ENCODE measurements at places on chromosomes 7 and 10. TPM values are rescaled to one million over a fixed set of nuclear protein-coding genes. Genes with fewer than 3 reads are reported as not detected.

Gene CLCN1
- not detected for total RNA-seq

Gene OGA
- total RNA-seq = 95.5 TPM

Gene PNLIPRP2
- not detected for total RNA-seq

Gene STK31
- total RNA-seq = 0.50 TPM

Gene WNT16
- total RNA-seq = 0.10 TPM

Gene LRRD1
- not detected for total RNA-seq

Gene DDX50
- total RNA-seq = 44.6 TPM

Gene TDRD1
- total RNA-seq = 1.4 TPM

Gene SPDYE1
- not detected for total RNA-seq

Gene TCF7L2
- total RNA-seq = 34.7 TPM

Gene OPN4
- not detected for total RNA-seq

Gene HGF
- total RNA-seq = 4.6 TPM

Gene TMEM213
- total RNA-seq = not detected

Gene GPR15LG
- not detected for total RNA-seq

Gene GPR146
- 7.5 TPM for total RNA-seq

Gene C10orf105
- 0.11 TPM for total RNA-seq

Gene MBL2
- total RNA-seq = not detected

Gene NEUROG3
- not detected for total RNA-seq

Gene CALML5
- total RNA-seq = not detected

Gene VAX1
- not detected for total RNA-seq

Gene TAS2R41
- not detected for total RNA-seq

Gene MMD2
- not detected for total RNA-seq

Gene MYOF
- total RNA-seq = 78.4 TPM

Gene UCMA
- not detected for total RNA-seq

Gene OPALIN
- not detected for total RNA-seq

Gene GARIN1A
- 1.3 TPM for total RNA-seq

Gene EBLN1
- not detected for total RNA-seq

Gene CRYGN
- total RNA-seq = 0.95 TPM

Gene MACC1
- total RNA-seq = 0.33 TPM

Gene OPN1SW
- total RNA-seq = not detected

Gene PNLIPRP1
- 2.8 TPM for total RNA-seq

Gene PRSS37
- not detected for total RNA-seq

Gene LEP
- 0.15 TPM for total RNA-seq

Gene LRRC4
- total RNA-seq = 7.4 TPM

Gene PLAU
- 0.98 TPM for total RNA-seq

Gene ACTL6B
- not detected for total RNA-seq

Gene SAMD8
- total RNA-seq = 39.6 TPM

Measured in ovary (tissue), 10 donors.